HCEC 1CT (cell line): ENCODE measurements at places on chromosomes 3 and 15.

GRCh38 chr3:140472306-140473020, 205.4 kb upstream of the TRIM42 start:
- DNase-seq, result no peak

DNA sequence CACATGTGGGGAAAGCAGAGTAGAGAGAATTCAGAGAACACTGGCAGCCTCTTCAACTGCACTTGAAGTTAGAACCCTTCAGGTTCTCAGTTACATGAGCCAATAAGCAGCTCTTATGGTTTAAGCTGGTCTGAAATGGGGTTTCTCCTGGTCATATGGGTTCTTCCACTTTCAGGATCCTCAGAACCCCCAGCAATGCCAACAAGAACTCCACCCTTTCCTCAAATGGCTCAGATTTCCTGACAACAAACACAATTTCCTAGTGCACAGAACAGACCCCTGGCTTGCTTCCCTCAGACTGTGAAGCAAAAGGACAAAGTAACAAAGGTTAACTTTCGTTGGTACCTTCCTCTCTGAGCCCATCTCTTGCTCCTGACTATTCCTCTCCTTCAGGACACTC, 23.9 kb upstream of the FRMD4B start:
- no peak for DNase-seq

DNA sequence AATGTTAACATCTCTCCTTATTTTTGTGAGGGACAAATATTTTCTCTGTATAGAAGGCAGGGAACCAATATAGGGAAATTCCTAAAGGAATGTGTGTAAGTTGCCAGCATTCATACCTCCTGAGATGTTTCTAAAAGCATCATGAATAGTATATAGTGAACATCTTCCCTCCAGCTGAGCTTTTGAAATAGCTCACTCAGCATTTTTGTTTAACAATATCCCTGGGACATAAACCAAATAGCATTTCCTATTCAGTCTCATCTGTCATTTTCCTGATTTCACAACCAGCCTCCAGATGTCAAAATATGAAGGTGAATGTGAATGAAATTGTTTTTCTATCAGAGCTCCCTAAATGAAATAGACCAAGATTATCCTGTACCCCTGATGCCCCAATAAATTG, 137.2 kb downstream of the PPM1L start:
- no peak for DNase-seq

DNA sequence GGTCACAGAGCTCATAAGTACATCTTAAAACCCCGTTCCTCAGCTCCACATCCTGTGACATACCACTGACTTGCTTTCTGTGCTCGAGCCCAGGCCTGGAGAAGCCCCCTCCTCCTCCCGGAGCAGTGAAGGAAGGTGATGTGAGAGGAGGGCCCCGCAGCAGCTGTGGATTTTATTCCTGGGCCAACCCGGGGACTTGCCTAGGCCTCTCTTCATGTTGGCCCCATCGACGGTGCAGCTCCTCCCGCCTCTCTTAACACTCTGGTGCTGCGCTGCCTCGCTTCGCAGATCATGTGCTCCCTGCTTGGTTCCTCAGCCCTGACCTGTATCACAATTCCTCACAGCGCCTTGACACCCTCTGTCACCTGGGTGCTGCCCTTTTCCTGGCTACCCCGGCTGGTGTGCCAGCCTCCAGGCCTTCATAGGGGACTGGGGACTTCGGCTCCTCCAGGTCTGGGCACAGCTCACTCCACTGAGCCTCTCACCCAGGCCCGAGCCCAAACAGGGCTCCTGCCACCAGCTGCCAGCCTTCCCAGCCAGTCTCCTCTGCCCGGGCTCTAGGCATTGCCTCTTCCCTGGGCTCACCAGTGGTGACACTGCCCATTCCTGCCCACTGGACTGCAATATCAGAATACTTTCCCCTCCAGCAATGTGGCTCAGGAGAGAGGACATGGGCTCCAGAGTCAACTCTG, 21.5 kb downstream of the MAGEF1 start:
- no peak for DNase-seq

GRCh38 chr3:149198611-149199010, 23.0 kb downstream of the CP start:
- DNase-seq, result peak; percentile 34

DNA sequence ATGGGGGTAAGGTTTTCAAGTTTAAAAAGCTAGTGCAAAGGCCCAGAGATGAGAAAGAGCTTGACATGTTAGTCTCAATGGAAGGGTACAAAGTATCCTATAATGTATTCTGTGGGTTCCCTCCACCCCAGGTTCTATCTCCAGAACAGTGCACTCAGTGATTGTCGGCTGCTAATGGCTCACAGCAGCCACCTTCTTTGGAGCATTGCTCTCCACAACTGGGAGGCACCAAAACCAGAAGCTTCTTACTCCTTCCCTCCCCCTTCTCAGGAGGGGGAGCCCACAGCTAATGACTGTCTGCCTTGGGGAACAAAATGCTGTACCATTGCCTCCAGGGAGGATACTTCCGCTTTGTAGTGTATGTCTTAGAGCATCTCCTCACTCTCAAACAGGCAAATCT, 439.4 kb upstream of the RBMS3 start:
- no peak for DNase-seq

GRCh38 chr3:177753451-177754155, 556.3 kb upstream of the TBL1XR1 start:
- peak; percentile 58 for DNase-seq
